ENCODE measurements at places on chromosomes 1 and 21.

DNA sequence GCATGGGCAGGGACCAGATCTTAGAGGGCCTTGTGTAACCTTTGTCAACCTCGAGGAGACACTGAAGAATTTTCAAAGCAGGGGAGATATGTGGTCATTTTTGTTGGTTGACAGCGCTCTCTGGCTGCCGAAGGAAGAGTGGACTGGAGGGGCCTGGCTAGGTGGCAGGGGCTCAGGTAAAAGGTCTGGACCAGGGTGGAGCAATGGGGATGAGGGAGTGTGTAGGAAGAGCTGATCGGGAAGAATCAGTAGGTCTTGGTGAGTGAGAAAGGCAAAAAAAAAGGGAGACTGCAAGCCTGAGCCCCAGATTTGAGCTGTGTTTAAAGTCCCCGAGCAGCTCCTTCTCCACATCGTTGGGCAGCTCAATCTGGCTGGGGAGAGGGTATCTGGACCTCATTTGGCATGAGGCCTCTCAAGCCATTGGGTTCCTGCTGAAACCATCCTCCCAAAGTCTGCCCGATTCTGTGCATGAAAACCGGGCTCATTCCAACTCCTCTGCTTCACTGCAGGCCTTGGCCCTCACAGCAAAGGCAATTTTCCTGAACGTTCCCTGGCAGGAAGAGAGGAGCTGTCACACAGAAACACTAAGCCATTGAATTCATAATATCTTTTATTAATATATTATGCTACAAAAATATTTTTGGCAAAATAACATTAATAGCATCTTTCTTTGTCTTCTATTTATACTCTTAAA lies 237.1 kb downstream of the TRABD2B start:
- DNase-seq: no peak

- DNase-seq: no peak
Measured at GRCh38 chr1:9689971-9690381, 38.4 kb downstream of the PIK3CD start.

DNA sequence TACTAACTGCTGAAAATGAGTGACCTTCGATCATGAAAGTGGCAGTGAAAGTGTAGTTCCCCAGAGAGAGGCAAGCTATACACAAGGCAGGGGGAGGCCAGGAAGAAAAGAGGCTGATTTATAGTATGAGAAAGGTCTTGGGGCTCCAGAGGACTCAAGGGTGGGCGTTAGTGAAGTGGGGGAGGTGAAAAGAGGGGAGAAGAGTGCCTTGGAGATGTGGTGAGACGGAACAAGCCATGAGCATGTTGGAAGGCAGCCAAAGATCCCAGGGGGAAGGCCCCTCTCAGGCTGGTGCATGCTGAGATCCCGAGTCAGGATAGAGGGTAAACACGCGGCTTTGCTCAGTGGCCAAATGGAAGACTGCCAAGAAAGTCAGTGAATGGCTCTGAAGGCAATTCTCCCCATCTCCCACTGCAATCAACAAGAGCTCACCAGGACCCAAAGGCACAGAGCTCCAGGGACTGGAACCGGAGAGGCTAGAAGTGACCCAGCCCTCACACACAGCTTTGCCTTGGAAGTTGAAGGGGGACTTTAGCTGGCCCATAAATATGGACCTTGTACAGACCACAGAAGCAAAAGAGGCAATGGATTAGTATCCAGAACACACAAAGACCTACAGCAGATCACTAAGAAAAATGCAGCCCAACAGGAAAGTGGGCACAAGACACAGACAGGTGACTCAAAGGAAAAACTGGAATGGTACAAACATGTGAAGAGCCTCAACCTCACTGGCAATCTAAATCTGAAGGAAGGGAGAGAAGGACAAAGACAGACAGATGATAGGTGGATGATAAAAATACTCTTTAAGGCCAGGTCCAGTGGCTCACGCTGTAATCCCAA lies 49.6 kb downstream of the HSF2BP start:
- no peak for DNase-seq

DNA sequence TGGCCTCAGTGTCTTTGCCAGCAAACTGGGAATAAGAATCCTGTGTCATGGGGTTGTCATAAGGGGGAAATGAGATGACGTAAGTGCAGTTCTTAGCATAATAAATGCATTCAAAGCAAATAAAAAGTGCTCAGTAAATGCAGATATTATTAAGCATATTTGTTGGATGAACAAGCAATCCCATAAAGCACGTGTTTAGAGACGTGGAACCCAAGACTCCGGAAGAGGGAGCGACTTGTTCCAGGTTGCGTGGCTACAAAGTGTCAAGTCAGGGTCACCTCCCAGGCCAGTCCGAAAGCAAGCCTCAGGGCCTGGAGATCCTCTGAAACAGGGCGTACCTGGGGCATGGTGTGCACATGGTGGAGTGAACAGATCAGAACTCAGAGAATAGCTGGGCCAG lies 58.0 kb upstream of the LAPTM5 start:
- no peak for DNase-seq

GRCh38 chr1:198440842-198441241 lies 99.6 kb downstream of the ATP6V1G3 start:
- DNase-seq: no peak

GRCh38 chr1:47927165-47927564 lies 70.0 kb downstream of the TRABD2B start:
- no peak for DNase-seq

DNA sequence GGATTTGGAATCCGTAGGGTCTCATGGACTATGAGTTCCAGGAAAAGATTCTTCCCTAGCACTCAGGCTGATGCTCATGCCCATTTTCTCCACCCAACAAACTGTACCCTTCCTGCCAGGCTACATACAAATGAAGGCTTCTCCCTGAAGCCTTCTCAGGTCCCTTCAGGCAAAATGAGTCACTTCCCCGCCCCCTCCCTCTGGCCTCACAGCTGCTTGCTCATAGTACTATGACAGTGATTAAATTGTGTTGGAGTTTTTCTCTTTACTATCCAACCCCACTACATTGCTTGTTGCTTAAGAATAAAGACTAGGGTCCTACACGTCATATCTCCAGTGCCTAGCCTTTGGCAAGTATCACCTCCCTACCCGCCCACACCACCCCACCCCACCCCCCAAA lies 207.6 kb upstream of the NFIA start:
- no peak for DNase-seq

DNA sequence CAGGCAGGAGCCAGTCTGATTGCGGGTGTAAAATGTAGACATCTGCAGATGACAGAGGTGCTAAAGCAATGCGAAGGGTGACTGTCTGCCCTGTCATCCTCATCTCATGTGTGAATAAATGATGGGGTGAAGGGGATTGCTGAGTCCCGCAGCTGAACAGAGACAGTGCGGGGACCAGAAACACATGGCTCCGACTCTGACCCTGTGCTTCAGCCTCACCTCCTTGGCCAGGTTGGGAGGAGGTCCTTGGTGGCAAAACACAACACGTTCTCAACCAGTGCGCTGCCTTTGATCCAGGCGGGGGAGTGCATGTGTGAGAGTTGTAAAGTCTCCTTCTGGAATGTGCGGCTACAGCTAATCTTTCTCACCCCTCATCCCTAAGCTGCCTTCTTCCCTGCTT lies 32.0 kb upstream of the TTC22 start:
- no peak for DNase-seq

DNA sequence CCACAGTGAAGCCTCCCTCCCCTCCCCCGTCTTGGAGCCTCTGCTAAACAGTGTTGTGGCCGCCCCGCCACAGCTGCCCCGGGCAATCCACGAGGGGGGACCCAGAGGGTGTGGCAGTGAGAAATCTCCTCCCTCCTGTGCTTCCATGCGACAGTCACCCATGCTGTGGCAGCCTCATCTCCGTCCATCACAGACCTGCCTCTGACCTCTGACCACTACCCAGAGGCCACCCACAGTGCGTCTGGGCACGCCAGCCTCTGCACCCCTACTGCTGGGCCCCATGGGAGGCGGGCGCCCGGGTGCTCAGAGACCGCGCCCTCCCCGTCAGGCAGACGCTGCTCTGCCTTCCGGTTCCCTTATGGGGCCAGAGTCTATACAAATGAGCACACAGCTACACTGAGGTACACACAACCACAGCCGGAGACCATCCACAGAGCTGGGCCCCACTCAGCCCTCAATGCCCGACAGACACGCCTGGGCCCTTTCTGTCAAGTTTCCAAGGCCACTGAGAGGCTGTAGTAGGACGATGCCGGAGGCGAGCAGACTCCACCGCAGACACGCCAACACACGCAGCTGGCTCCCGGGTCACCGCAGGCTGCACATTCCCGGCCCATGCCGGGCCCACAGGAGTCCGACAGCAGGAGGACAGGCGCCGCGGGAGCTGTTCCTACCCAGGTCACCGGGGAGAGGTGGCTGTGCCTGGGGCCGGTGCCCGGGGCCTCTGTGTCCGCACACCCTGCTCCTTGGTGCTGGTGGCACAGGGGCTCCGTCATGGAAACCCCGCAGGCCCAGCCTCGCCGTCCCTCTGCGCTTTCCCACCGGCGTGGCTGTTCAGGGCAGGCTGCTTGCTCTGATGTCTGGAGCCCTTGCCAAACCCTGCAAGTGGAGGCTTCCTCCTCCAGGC lies 23.9 kb upstream of the TMEM52 start:
- DNase-seq: no peak

DNA sequence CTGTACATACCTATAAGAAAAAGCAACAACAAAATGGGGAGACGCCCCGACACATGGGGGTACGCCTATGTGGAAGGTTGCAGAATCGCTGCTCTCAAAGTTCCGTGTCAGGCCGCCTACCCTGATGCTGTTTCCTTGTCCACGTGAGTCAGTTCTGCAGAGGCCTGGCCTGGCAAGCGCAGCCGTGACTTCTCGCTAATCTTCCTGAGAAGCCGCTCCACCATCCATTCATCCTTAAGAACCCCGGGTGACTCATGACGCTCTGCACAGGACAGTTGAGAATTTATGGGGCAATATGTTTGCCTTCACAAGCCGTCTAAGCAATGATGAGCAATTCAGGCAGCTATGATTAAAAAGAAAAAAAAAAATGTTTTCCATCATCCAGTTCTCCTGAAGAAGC lies 122.3 kb upstream of the TMPRSS2 start:
- DNase-seq: no peak

DNA sequence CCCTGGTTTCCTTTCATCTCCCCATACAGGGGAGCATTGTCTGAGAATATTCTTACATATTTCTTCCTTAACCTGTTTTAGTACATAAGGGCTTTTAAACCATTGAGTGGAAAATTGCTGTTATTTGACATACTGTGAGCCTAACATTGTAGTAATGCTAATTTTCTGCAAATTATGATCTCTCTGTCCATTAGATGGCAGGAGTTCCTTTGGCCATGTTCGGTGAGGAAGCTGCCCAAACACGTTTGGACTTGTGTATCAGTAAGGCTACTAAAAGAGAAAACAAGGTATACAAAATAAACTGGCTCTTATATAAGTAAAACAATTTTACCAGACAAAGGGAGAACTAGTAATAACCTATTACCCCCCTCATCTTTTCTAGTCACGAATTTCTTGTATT lies 29.2 kb downstream of the CDC7 start:
- no peak for DNase-seq

DNA sequence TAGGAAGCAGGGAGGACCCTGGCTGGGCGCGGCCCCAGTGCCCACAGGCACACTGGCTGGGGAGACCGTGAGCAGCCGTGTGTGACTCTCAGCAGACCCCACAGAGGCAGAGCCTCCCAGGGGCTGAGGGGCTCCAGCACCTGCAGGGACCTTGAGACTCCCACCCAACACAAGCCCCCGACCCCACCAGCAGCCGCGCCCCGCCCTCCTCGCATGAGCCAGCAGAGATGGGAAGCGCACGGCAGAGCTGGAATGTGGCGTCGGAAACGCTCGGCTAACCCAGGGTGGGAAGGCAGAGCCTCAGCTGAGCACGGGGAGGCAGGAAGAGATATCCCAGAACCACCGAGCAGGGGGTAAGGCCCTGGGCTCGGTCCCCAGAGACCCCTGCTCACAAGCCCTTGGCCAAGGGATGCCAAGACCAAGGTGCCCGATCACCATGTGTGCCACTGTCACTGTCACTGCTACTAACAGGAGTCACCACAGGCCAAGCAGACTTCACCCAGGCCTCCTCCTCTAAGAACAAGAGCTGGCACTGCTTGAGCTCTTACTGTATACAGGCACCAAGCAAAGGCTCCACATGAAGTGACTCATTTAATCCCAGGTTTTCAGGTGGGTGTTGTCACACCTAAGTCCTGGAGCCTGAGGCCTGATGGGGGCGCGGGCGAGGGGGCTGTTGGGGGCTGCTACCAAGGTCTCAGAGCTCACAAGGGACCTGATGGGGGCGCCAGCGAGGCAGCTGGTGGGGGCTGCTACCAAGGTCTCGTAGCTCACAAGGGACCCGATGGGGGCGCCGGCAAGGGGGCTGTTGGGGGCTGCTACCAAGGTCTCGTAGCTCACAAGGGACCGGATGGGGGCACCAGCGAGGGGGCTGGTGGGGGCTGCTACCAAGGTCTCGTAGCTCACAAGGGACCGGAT lies 20.1 kb downstream of the MEGF6 start:
- DNase-seq: no peak

- DNase-seq: no peak
Measured at GRCh38 chr1:32241001-32241763, 5.8 kb upstream of the FAM167B start.

DNA sequence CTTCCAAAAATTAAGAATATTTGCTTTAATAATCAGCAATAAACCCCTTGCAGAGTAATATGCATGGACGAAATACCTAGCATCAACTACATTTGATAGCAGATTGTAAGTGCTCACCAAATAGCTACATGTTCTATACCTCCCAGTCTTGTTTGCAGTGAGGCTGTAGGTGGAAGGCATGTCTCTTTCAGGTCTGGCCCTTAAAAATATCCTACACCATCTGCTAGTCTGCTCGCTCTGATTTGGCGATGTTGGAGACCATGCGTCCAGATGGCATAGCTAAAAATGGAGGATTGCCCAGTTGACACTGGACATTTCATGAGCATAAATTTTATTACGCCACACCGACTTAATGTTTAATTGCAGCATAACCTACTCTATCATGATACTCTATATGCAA lies 47.1 kb downstream of the SSX2IP start:
- no peak for DNase-seq

DNA sequence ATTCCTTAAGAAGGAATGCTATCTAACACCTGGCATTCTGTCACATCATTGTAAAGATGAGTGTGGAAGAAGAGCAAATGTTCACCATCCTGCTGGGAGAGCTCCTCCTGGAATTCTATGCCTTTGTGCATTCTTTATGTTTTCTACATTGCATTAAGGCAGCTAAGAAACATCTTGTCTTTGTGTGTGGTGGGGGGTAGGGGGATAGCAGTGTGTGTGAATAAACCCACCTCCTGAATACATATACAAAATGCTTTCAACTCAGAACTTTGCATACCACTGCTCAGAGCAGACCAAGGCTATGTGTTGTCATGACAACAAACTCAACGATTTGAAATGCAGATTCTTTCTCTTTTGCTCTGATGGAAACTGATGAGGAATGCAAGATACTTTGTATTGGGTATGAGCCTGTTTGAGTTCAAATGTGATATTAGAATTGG lies 193.6 kb upstream of the KAZN start:
- no peak for DNase-seq

DNA sequence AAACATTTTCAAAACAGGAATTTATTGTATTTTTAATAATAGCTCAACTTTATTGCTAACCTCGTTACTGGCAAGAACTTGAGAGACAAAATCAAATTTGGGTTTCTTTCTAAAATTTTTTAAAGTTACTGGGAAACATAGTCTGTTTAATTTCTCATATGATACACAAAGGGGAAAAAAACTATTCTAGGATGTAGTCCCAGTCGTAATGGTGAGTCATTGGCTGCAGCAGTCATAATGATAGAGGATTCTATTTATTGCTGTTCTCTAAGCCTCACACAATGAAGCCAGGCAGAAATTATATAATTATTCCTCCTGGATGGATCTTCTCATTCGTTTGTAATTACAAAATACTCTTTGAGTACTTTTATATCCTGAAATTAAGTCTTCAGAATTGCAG lies 326.5 kb upstream of the SGIP1 start:
- no peak for DNase-seq
